ENCODE measurements at places on chromosomes 7 and 10. TPM values are rescaled to one million over a fixed set of nuclear protein-coding genes. Genes with fewer than 3 reads are reported as not detected.

GRCh38 chr7:43583424-43584194 is 701 bp downstream of the STK17A start:
- DNase-seq: peak; percentile 38
- peaks cover 17% of the 10 kb centered on the region for H3K36me3 ChIP-seq
- peak overlapping the region; percentile 100 for H3K27ac ChIP-seq
- peaks cover 9% of the 10 kb centered on the region for H3K27me3 ChIP-seq
- H3K4me1 ChIP-seq: peaks cover 53% of the 10 kb centered on the region

GRCh38 chr7:93145354-93145753 is 2.8 kb downstream of the SAMD9L start:
- no peak overlapping the region for H3K4me3 ChIP-seq
- H3K27ac ChIP-seq: no peak overlapping the region
- DNase-seq: peak; percentile 19

DNA sequence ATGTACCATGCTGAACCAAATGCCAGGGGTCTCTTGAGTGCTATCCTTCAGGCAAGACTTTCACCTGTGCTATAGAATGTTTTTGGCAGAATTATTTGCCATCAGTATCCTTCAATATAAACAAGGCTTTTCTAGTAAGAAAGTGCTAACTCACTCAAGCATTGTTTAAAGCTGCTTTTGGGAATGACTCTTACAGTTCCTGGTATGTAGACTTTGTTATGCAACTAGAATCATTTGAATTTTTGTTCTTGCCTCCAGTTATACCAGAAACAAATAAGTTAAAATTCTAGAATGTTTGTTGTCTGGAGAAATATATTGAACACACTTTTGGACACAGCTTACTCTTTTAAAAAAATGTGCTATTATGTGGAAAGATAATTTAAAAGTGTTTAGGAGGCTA is 39.5 kb upstream of the RTKN2 start:
- H3K27me3 ChIP-seq: no peaks in the 10 kb centered on the region
- peaks cover 8% of the 10 kb centered on the region for H3K4me1 ChIP-seq
- no peak for DNase-seq
- H3K27ac ChIP-seq: no peak overlapping the region
- H3K36me3 ChIP-seq: no peaks in the 10 kb centered on the region

DNA sequence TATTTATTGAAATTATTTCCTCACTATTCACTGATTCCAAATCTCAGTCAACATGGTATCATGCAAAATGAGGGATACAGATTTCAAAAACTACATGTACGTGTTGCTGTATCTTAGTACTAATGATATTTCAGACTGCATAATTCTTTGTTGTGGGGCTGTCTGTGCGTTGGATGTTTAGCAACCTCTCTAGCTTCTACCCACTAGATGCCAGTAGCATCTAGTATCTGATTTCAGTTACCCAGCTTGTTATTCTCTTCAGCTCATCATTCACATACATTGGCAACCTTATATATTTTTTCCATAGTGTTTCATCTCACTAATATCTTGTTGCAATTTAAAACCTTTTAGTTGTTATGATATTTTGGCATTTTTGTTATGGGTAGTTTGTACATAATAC is 22.5 kb upstream of the WASL start:
- H3K4me3 ChIP-seq: no peak overlapping the region
- peaks cover 5% of the 10 kb centered on the region for H3K27me3 ChIP-seq
- no peak for DNase-seq
- H3K36me3 ChIP-seq: no peaks in the 10 kb centered on the region
- H3K27ac ChIP-seq: no peak overlapping the region

GRCh38 chr7:158821171-158822031 is 7.9 kb downstream of the ESYT2 start:
- no peaks in the 10 kb centered on the region for H3K27me3 ChIP-seq
- DNase-seq: peak; percentile 57
- H3K36me3 ChIP-seq: 0 out of 2 replicates have a peak, but pooled peaks cover 5% of the 10 kb centered on the region

DNA sequence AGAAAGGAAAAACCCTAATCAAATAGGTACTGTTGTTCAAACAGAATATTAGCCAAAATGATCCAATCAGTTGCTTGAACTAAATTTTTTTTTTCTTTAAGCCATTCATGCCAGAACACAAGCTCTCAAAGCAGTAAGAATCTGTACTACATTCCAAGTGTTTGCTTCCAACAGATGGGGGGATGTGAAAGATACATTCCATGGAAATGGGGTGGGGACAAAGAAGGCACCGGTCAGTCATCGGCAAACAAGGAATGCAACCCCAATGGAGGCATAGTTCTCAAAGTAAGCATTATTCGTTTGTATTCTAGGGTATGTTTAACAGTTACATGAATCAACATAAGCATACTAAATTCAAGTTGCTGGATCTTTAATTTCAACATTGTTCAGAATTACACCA is 32.5 kb downstream of the C10orf143 start:
- H3K36me3 ChIP-seq: no peaks in the 10 kb centered on the region
- no peaks in the 10 kb centered on the region for H3K4me1 ChIP-seq
- H3K27ac ChIP-seq: no peak overlapping the region
- no peak overlapping the region for H3K4me3 ChIP-seq

- H3K36me3 ChIP-seq: no peaks in the 10 kb centered on the region
- H3K27me3 ChIP-seq: peaks cover 10% of the 10 kb centered on the region
- no peak for DNase-seq
- H3K4me1 ChIP-seq: peaks cover 24% of the 10 kb centered on the region
- H3K27ac ChIP-seq: no peak overlapping the region
- no peak overlapping the region for H3K4me3 ChIP-seq
These were observed 11.2 kb downstream of the MXI1 start for GRCh38 chr10:110218632-110219031.

GRCh38 chr10:113592380-113592779 is 39.5 kb downstream of the HABP2 start:
- H3K36me3 ChIP-seq: no peaks in the 10 kb centered on the region
- no peak overlapping the region for H3K4me3 ChIP-seq
- DNase-seq: no peak
- H3K4me1 ChIP-seq: no peaks in the 10 kb centered on the region

DNA sequence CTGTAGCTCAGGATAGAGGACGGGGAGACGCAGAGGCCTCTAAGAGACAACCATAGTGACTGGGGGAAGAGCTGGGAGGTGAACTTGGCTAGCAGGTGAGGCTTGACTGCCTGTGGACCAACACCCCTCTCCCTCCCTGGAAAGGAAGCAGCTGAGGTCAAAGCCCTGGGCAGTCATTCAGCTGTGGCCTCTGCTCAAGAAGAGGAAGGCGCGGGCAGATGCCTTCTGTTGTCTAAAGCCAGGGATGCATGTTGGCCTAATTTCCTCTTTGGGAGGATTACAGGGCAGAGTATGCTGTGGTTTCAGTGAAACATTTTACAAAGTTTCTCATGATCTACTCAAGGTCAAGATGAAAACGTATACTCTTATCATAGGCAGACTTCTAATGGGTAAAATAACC is 327.1 kb downstream of the PRPF18 start:
- H3K27ac ChIP-seq: no peak overlapping the region
- peaks cover 15% of the 10 kb centered on the region for H3K36me3 ChIP-seq
- no peak overlapping the region for H3K4me3 ChIP-seq
- H3K27me3 ChIP-seq: no peaks in the 10 kb centered on the region

DNA sequence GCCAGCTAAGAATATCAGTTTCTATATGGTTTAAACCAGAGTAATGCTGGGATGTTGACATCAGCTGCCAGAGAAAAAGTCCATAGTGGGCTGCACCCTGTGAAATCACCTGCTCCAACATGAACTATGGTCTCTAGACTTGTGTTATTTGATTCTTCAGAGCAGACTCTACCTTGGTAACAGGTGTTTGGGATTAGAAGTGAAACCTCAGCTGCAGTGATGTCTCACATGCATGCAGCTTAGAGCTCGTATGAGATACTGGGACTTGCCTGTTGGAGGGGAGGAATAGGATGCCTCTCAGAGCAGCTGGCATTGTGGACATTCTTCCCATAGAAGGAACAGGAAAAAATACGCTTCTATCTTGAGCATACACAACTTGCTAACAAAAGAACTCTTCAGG is 287.1 kb upstream of the CSTF2T start:
- no peaks in the 10 kb centered on the region for H3K27me3 ChIP-seq
- H3K36me3 ChIP-seq: no peaks in the 10 kb centered on the region
- H3K4me1 ChIP-seq: no peaks in the 10 kb centered on the region
- H3K4me3 ChIP-seq: no peak overlapping the region
- no peak overlapping the region for H3K27ac ChIP-seq

DNA sequence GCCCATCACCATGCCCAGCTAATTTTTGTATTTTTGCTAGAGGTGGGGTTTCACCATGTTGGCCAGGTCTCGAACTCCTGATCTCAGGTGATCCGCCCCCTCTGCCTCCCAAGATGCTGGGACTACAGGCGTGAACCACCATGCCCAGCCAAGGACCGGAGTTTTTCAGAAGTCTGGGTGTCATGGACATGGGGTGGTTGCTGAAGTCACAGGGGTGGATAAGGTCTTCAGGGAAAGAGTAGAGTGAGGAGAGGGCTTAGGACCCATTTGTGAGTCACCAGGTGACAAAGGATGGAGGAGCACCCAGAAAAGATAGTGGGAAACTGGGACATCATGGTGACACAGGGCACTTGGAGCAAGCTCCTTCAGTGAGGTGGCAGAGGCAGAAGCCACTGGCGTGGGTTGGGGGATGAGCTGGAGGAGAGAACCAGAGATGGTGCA is 2.8 kb upstream of the GPRIN2 start:
- no peaks in the 10 kb centered on the region for H3K36me3 ChIP-seq
- DNase-seq: peak; percentile 0
- H3K4me3 ChIP-seq: no peak overlapping the region

DNA sequence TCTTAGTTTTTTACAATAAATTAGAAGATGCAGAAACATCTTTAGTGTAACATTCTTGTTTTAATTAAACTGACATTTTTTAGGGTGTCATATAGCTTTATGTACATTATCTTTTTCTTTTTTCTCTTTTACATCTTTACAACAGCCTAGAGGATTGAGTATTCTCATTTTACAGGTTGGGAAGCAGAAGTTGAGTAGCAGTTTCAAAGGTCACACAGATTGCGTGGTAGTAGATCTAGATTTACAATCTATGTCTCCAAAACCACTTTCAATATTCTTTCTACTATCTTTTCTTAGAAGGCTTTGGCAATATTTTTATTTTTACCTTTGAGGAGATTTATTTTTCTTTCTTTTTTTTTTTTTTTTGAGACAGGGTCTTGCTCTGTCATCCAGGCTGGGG is 18.7 kb upstream of the MCU start:
- peaks cover under 1% of the 10 kb centered on the region for H3K27me3 ChIP-seq
- DNase-seq: no peak
- H3K4me3 ChIP-seq: no peak overlapping the region
- peaks cover 10% of the 10 kb centered on the region for H3K36me3 ChIP-seq
- H3K4me1 ChIP-seq: peaks cover 30% of the 10 kb centered on the region

DNA sequence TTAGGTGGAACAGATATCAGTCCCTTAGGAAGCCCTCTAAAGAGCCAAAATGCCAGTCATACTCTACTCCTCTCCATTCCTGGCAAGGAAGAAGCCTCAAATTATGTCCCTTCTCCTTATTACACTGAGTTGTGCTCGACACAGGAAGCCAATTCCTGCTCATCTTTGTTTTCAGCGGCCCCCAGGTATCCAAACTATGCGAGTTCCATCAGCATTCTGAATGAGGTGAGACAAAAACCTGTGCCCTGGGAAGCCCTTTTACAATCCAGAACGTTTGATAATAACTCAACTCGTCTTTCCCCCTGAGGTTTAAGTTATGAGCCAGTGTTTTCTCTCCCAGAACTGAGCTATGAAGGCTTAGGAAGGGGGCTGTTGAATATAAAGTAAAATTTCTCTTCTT is 580.5 kb downstream of the NXPH1 start:
- no peaks in the 10 kb centered on the region for H3K36me3 ChIP-seq
- no peak overlapping the region for H3K27ac ChIP-seq
- no peak overlapping the region for H3K4me3 ChIP-seq
- no peak for DNase-seq
- H3K27me3 ChIP-seq: no peaks in the 10 kb centered on the region
- no peaks in the 10 kb centered on the region for H3K4me1 ChIP-seq

GRCh38 chr7:101245147-101245668 is 327 bp upstream of the FIS1 start:
- peak overlapping the region; percentile 97 for H3K4me3 ChIP-seq
- DNase-seq: no peak
- H3K4me1 ChIP-seq: peaks cover 17% of the 10 kb centered on the region

The FAM20C gene
- 22.9 TPM for total RNA-seq

GRCh38 chr7:136900005-136900404 is 31.6 kb downstream of the CHRM2 start:
- H3K36me3 ChIP-seq: no peaks in the 10 kb centered on the region
- H3K27ac ChIP-seq: no peak overlapping the region
- no peak overlapping the region for H3K4me3 ChIP-seq
- H3K4me1 ChIP-seq: no peaks in the 10 kb centered on the region
- DNase-seq: no peak
- no peaks in the 10 kb centered on the region for H3K27me3 ChIP-seq

The CHN2 gene
- not detected for total RNA-seq

GRCh38 chr7:91771921-91772815 is 108.3 kb downstream of the MTERF1 start:
- H3K4me1 ChIP-seq: no peaks in the 10 kb centered on the region
- no peak for DNase-seq
- no peak overlapping the region for H3K27ac ChIP-seq
- H3K4me3 ChIP-seq: no peak overlapping the region
- H3K27me3 ChIP-seq: peaks cover 5% of the 10 kb centered on the region
- H3K36me3 ChIP-seq: no peaks in the 10 kb centered on the region

The PRKG1 gene
- 10.6 TPM for total RNA-seq

- H3K27ac ChIP-seq: no peak overlapping the region
- no peak overlapping the region for H3K4me3 ChIP-seq
- no peak for DNase-seq
- peaks cover 14% of the 10 kb centered on the region for H3K36me3 ChIP-seq
- no peaks in the 10 kb centered on the region for H3K4me1 ChIP-seq
These were observed 13.1 kb upstream of the PPIA start for GRCh38 chr7:44783407-44783806.

DNA sequence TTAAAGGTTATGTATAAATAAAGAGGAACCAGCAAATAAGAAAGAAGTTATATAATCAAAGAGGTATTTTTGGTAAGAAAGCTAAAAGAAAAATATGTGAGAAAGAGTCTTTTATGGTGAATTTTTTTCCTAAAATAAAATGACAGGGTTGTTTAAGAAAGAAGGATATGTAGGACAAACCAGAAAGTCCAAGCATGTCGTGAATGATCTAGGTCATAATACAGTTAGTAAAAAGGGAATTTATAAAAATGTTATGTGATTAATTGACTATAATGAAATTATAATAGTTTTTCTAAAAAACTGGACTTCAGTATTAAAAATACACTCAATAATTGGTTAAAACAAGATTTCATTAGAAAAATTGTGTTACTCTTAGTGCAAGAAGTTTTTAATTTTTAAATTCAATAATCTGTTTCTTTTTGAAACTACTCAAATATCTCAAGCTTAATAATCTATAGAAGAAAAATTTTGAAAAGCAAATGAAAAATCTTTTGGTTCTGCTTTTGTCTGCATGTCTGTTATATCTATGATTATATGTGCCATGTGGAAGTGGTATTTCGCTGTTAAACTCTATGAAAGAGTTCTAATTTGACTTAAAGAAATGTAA is 23.3 kb downstream of the AVL9 start:
- no peaks in the 10 kb centered on the region for H3K27me3 ChIP-seq
- H3K4me1 ChIP-seq: peaks cover 20% of the 10 kb centered on the region
- H3K36me3 ChIP-seq: peaks cover 78% of the 10 kb centered on the region
- peak; percentile 34 for DNase-seq
- no peak overlapping the region for H3K4me3 ChIP-seq

GRCh38 chr7:30140456-30140855 is 5.7 kb downstream of the MTURN start:
- H3K27ac ChIP-seq: no peak overlapping the region
- no peaks in the 10 kb centered on the region for H3K27me3 ChIP-seq
- H3K4me3 ChIP-seq: no peak overlapping the region
- no peak for DNase-seq
- peaks cover 25% of the 10 kb centered on the region for H3K4me1 ChIP-seq
- no peaks in the 10 kb centered on the region for H3K36me3 ChIP-seq

GRCh38 chr10:35503578-35503977 is 101.6 kb upstream of the GJD4 start:
- H3K27ac ChIP-seq: no peak overlapping the region
- H3K4me1 ChIP-seq: no peaks in the 10 kb centered on the region
- DNase-seq: no peak
- H3K27me3 ChIP-seq: no peaks in the 10 kb centered on the region

The MINPP1 gene
- total RNA-seq: 33.2 TPM
